ENCODE measurements at places on chromosomes 4 and X.

DNA sequence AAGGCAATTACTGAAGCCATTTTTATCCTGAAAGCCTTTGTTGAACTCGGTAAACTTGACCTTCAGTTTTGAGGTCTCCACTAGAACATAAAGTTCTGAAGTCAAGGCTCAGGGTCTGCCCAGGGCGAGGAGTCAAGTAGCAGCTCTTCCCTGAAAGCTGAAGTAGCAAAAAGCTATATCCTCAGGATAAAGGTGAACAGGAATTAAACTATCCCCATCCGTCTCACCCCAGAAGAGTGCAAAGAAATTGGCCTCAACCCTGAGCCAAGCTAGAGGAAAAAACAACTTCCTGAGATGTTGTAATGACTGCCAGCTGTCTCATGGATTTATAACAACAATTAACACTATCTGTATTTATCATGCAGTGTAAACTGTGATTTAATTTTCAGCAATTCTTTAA, 590.8 kb downstream of the SPRY1 start:
- DNase-seq: no peak

GRCh38 chrX:153392642-153393321, 8.4 kb downstream of the PNMA6E start:
- peak; percentile 52 for DNase-seq

- DNase-seq: no peak
Measured at GRCh38 chrX:120419463-120419862, 49.6 kb downstream of the LAMP2 start.

DNA sequence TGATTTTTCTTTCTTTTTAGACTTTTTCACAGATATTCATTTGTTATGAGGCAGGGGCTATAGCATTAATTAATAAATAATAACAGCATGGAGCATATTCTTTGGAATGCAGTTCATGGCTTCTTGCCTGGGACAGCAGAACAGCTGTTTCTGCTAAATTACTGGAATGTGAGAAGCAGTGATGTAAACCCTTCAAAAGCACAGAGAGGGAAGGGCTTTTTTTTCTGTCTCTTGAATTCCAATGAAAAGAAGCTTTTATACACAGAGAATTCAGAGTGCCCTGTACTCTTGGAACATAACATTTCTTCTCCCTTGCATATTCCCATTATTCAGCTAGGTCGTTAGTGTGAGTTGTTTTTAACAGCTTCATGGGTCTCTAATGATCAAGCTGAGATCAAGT, 28.5 kb upstream of the ANK2 start:
- DNase-seq: no peak

GRCh38 chr4:121669163-121669550, 27.6 kb downstream of the ANXA5 start:
- DNase-seq: no peak

GRCh38 chr4:173912384-173912783, 371.1 kb downstream of the FBXO8 start:
- DNase-seq: no peak

DNA sequence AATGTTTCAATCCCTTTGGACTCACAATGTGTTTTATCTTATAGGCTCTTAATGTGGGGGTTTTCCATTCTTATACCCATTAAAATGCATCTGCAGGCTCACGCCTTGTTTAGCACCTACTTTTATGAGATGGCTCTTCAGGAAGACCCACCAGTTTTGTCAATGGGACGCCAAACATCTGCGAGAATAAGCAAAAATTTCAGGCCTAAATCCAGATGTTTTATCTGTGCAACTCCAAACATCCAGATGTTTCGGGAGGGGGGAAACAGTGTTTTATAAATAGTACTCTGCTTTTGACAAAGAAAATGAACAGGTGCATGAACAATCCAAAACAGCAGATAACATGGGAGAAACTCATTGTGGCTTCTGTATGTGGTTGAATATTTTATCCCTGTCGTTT, 342.8 kb downstream of the DHX15 start:
- DNase-seq: no peak

DNA sequence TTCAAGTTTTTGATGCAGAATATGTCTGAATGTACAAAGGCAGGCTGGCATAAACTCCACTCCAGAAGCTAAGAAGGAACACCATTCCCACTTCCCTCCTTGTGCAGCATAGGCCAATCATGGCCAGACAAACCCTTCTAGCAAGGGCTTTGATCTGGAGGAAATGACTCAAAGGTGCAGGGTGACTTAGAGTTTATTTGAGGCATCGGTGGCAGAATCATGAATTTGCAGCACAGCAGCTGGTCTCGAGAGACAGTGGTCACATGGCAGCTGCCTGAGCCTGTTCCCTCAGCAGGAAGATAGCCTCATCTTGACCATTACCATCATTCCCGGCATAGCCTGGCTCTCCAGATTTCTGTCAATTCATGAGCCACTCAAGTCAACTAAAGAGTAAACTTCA, 154.5 kb downstream of the ATP10D start:
- no peak for DNase-seq

- no peak for DNase-seq
Measured at GRCh38 chr4:147370881-147371280, 110.0 kb upstream of the EDNRA start.

DNA sequence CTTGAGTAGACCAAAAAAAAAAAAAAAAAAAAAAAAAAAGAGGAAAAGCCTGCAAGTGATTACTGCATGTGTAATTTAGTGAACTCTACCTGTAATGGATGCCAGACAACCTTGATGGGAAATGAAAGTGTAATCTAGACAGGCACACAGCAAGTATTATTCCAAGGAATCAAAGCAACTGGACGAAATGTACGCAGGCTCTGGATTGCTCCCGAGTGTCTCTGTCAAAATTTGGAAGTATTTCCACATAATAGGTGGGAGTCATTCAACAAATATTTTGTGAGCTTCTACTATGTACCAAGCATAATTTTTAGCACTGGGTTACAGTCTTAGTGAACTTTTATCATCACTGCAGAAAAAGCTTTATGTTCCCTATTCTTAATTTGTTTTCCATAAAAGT, 64.2 kb downstream of the LIMCH1 start:
- DNase-seq: no peak

GRCh38 chr4:154634058-154634457, 21.6 kb upstream of the FGG start:
- no peak for DNase-seq

DNA sequence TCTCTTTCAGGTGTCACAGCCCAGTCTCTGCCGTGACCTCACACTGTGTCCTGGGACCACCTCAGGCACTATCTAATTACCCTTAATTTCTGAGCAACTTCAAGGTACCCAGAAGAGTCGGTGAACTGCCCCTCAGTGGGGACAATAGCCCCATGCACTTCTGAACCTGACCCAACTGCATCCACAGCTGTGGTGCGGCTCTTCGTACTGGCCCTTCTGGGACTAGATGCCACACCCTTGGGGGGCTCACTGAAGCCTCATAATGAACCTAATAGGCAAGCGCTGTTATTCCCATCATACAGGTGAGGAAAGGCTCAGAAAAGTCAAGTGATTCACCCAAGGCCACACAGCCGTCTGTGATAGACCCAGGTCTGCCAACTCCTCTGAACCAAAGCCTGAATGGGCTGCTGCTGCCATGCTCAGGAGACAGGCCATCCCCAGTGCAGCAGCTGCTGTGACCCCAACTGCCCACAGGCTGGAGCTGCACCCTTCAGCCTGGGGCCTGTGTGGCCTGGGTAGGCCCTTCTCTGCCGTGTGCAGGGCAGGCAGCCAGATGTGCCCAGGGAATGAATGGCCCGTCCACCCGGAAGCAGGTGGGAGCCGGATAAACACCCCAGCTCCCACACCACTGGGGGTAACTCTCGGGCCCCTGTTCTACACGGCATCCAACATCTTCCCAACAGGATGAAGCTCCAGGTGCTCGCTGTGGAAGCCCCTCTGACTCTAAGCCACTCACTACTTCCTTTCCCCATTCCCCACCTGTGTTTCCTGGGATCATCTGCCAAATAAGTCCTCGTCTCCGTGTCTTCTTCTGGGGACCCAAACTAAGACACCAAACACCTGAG, 35.9 kb downstream of the HMX1 start:
- peak; percentile 21 for DNase-seq

DNA sequence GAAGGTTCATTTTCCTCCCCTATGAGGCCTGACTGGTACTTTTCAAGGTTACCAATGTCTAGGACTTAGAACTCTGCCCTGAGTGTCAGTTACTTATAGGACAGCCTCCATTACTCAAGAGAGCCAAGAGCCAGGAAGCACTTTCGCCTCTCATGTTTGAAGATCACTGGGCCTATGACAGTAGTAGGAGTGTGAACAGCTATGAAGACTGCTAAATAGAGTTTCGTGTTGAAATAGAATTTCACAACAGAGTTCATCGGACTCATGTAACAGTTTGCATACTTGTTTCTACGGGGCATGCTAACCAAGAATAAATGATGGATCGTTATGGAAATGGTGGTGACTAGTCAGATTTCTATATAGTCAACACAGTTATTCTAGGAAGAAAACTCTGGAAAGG, 97.8 kb upstream of the GPC4 start:
- DNase-seq: no peak

DNA sequence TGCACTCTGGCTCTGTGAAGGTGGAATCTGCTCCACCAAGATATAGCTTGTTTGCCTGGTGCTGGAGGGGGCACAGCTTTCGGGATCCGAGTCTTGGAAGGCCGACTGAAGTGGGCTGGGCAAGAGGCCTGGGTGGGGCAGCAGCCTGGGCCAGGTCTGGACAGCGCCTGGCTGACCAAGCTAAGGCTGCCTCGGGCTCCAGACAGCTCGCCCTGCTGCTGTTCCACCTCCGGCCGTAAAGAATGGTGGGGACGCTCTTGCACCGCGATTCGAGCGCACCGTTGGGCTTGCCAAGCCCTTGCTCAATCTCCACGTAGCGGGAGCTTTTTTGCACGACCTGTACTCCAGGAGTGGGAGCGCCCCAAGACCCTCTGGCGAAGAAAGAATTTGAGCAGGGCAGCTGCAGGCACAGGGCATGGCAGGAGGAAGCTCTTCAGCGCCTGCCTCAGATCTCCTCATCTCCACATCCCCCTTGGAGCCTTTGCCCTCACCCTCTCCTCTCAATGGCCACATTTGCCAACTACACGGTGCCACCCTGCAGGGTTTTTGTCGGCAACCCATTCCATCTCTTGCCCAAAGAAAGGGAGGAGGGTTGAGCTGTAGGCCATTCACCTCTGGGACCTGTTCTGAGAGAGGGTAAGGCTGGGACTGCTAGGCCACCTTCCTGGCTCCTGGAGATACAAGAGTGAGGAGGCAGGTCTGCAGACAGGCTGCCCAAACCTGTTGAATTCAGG, 18.9 kb downstream of the CNGA2 start:
- peak; percentile 67 for DNase-seq
